Immature natural killer cell (primary cell): ENCODE measurements at places on chromosomes 12 and 14. TPM values are rescaled to one million over a fixed set of nuclear protein-coding genes. Genes with fewer than 3 reads are reported as not detected.

Gene GXYLT1
- polyA plus RNA-seq = 3.1 TPM

Gene EPYC
- not detected for polyA plus RNA-seq

Gene HRK
- polyA plus RNA-seq = not detected

Gene FLVCR2
- 0.24 TPM for polyA plus RNA-seq

Gene SLC4A8
- not detected for polyA plus RNA-seq

Gene TMEM263
- polyA plus RNA-seq = 31.0 TPM

Gene RNASE13
- not detected for polyA plus RNA-seq

Gene PLEKHG3
- 36.8 TPM for polyA plus RNA-seq

Gene CLECL1
- polyA plus RNA-seq = 3.5 TPM

Gene TAS2R42
- polyA plus RNA-seq = not detected

Gene DTD2
- 16.4 TPM for polyA plus RNA-seq
